ENCODE measurements at places on chromosomes 4 and X.

DNA sequence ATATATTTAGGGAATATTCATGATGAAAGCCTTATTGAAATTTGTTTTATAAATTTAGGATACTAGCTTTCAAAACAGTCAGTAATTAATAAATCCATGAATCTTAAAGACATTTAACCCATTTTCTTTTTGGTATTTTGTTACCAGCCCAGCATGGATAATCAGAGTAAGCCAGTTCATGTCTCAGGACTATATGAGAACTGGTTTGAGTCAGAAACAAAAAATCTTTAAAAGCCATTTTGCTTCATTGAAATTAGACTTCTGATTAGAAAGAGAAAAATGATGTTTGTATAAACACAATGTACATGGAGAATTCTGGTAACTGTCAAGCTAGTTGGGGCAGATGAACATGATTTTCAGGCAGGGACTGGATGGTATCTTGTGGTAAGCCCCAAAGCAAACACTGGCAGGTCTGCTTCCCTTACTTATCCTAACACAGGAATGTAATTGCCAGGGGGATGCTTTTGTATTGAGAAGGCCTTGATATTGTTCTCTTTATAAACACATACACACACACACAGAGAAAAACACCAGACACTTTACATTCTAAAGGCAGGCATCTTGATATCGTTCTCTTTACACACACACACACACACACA is 9.4 kb downstream of the ARHGAP10 start:
- DNase-seq: no peak

DNA sequence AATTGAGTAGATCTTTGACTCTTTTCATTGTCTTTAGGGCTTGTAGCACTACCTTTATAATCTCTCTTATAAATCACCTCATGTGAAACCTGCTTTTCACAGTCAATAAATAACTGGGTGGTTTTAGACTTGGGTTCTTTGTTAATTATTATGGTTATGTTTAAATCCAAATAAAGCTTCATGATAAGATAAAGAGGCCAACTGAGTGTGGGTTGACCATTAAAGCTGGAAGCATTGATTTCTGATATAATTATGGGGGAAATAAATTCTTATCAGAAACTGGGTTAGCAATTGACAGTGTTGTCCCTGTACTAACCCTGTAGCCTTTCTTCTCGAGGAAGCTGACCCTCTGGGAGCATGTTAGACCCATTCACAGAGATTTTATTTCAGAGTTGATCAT is 384.7 kb upstream of the LCORL start:
- no peak for DNase-seq

- DNase-seq: no peak
Observed at GRCh38 chrX:15163131-15163530, 106.8 kb downstream of the ASB9 start.

DNA sequence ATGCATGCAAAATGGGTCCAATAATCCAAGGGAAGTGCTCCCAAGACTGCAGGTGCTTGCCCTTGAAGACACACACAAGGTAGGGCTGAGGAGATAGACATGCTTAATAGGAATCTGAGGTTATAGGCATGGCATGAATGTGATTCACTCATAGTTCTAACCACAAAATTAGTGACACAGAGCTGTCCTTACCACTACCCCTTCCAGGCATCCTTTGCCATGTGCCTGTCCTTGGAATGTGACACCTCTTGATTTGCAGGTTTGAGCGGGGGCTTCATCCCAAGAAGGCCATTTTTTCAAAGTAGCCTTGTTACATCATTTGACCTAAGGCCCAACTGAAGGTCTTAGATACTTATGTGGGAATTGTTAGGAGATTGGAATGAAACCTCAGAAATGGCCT is 112.5 kb downstream of the CCNG2 start:
- no peak for DNase-seq

DNA sequence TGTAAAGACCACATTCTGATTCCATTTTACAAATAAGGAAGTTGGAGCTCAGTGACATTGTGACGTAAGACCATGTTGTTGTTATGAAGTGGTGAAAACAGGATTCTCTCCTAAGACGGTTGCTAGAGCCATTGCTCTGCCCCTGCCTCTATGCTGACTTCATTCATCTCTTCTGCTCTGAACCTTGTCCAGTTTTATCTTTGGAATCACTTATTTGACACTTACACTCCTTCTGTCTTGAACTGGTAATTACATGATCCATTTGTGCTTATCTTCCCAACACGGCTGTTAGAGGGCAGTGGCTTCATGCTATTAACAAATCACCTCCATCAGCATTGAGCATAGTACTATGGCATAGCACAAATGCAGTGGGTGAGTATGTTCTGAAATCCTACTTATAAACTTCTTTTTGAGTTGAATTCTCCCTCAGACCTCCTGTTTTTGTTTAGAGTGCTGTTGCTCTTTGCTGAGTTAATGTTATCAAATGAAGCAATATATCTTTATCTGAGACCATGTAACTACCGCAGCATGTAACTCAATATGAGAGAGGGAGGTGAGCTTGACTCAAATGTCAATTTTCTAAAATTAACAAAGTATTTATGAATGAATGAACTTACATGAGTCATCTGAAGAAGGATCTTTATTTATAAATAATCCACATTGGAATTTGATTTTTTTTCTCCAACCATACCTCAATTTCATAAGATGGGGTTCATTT is 177.8 kb downstream of the RASL11B start:
- no peak for DNase-seq

GRCh38 chr4:99859618-99860017 is 34.6 kb downstream of the LAMTOR3 start:
- no peak for DNase-seq

DNA sequence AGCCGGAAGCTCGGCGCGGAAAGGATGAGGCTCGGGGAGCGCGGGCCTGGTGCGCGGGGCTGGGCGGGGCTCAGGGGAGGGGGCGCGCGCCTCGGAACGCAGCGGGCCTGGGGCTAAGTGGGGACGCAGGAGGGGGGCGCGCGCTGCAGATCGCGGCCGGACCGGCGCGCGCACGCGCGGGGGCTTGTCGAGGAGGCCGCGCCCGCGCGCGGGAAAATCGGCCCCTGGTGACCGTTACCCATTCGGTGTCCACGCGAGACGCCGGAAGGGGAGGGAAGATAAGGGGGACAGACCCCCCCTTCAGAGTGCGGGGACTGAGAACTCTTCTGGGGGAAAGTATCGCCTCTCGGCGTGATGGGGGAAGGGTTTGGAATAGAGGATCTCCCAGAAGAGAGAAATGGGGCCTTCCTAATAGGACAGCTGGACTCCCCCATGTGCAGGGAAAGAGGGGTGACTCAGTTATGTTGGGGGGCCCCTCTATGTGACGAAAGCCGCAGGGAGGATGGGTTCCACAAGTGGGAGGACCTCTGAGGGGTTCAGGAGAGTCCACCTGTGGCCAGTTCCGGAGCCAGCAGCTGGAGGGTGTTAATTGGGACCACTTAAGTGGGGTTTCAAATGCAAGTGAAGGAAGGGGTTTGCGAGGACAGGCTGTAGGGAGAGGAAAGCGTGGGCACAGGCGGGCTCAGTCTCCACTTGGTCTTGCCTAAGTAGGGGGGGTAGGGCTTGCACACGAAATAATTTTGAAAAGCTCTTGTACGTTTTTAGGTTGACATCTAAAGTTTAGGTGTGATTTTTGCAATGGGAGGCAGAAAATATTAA is 584 bp downstream of the SUV39H1 start:
- no peak for DNase-seq

- DNase-seq: no peak
Observed at GRCh38 chr4:138405934-138406567, 163.9 kb upstream of the SLC7A11 start.

- DNase-seq: no peak
Observed at GRCh38 chr4:6776920-6777635, 5.4 kb upstream of the KIAA0232 start.

DNA sequence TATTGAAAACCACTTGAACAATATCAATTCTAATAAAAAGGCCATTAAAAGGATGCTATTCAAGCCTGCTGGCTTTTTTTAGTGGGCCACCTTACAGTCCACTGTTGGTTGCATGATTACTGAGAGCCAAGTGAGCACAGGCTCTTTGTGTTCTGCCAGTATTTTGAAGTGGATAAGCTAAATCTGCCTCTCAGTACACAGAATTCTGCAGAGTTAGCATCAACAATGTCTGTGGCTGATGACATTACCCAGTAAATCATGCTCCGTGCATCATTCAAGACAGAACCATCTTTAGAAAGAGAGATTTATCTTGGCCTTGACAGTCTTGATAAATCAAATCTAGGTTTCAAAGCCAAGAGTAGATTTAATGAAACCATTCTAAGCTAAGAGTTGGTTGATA is 119.0 kb upstream of the GNPDA2 start:
- DNase-seq: no peak

DNA sequence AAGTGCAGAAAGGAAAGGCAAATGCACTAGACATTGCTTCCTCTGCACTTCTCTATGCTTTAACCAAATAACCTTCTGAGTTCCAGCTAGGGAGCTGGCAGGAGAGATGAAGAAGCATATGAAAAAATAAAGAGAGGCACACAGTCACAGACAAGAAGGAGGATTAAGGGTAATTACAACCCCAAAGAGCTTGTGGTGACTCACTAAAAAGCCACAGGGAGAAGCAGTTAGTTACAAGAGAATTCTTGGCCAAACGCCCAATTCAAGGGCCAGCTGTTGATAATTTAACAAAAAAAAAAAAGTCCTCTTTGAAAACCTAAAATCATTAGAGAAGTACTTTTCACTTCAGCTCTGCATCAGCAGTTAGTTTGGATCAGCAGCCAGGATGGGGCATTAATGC is 478.0 kb downstream of the KCNIP4 start:
- DNase-seq: no peak

GRCh38 chr4:16790508-16790907 is 107.9 kb downstream of the LDB2 start:
- DNase-seq: no peak

DNA sequence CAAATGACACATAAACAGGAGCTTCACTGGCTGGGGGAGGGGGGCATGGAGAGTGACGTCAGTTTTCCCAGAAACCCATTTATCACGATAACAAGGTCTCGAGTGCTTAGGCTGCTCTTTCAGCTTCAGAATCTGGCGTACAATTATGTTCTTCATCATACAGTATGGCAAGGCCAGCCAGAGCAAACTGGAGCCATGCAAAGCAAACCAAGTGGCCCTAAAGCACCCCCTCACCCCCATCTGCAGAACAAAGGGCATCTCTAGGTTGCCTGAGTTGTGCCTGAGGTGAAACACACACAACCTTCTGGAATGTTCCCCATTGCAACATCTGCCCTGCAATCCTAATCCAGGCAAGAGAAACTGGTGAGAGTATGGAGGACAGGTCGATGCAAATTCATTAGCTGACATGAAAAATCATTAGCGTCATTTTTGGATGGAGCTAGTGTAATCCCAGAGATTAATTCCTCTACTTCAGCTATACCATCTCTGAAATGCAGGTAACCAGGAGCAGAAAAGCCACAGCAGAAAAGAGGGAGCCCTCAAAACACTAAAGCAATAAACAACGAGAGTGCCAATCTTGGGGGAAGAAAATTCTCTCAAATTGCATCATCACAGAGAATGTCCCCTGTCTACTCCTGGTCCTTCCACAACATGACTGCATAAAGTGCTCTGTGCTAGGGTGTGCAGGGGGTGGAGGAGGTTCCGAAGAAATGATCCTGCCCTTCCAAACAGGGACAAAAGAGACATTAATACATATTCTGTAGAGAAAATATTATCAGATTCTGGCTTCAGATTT is 1.8 kb downstream of the SEPTIN6 start:
- no peak for DNase-seq

DNA sequence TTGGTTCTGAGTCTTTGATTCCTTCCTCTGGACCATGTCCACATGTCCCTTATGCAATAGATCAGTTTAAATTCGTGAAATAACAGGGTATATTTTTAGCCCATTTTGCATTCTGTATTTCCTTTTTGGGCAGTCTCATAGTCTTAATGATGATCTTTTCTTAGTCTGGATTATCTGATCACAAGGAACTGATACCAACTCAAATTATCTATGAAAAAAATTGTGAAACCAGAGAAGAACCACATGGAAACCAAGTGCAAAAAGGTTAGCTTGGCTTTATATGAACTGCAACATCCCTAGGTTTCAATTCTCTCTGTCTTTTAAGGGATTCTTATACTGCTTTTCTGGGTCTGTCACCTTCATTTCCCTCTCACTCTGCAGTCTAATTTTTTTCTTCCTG is 608.6 kb upstream of the AADAT start:
- no peak for DNase-seq

DNA sequence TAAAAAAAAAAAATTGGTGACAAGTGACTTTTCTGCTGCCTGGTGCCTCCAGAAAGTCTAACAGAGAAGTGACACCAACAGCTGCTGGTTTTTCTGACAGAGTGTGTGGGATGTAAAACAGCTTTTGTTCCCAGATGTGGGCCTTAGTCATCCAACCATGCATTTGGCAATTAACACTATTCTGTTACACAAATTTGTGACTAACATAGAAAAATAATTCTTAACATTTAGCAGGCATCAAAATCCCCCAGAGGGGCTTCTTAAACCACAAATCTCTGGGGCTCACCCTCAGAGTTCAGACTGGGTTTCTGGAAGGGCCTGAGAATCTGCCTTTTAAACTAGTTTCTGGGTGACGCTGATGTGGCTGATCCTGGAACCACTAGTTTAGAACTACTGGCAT is 100.5 kb upstream of the PCDH7 start:
- no peak for DNase-seq

GRCh38 chrX:17527922-17528321 is 152.9 kb downstream of the NHS start:
- no peak for DNase-seq

GRCh38 chr4:99809326-99809725 is 7.3 kb upstream of the DAPP1 start:
- no peak for DNase-seq

- DNase-seq: no peak
Observed at GRCh38 chr4:113478032-113478431, 283.5 kb downstream of the CAMK2D start.

GRCh38 chr4:22477813-22478182 is 38.1 kb downstream of the ADGRA3 start:
- no peak for DNase-seq

DNA sequence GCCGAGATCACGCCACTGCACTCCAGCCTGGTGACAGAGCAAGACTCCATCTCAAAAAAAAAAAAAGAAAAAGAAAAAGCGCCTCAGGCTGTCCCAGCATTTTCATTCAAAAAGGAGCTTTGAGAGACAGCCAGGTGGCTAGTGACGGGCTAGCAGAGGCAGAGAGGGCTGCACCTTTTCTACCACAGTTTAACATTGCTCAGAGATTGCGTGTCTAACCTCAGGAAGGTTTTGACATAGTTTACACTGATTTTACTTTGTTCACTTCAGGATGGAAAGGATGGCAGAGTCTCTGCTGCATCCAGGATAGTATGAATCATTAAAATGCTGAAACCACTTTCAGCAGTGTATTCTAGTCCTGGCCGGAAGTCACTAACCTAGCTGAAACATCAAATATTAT is 28.1 kb downstream of the ZFP42 start:
- no peak for DNase-seq

DNA sequence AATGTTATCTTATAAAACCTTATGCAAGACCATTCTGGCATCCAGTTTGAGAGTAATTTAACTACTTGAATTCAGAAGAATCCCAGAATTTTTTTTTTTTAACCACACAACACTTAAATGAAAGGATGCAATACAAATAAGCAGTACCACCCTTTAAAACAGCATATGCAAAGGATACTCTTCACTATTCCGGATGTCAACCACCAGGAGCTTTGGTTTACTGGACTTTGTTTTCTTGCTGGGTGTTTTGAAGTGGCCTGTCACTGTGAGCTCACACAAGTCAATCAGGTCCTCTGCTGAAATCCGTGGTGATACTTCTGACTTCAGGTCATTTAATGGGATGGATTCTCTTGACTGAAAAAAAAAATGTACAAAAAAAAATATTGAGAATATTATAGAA is 200.0 kb downstream of the TBCK start:
- no peak for DNase-seq

GRCh38 chr4:84501721-84502267 is 2.7 kb upstream of the NKX6-1 start:
- DNase-seq: no peak
